ENCODE measurements at places on chromosomes 12 and 14. TPM values are rescaled to one million over a fixed set of nuclear protein-coding genes. Genes with fewer than 3 reads are reported as not detected.

Gene NXPH4
- not detected for total RNA-seq

- H3K36me3 ChIP-seq: no peaks in the 10 kb centered on the region
- H3K27ac ChIP-seq: no peak overlapping the region
- no peak for DNase-seq
Observed at GRCh38 chr12:127300753-127301152, 966.2 kb upstream of the TMEM132C start.

GRCh38 chr14:34691206-34691605 is 23.2 kb downstream of the CFL2 start:
- no peak overlapping the region for H3K4me3 ChIP-seq
- no peaks in the 10 kb centered on the region for H3K36me3 ChIP-seq
- H3K27me3 ChIP-seq: no peaks in the 10 kb centered on the region

Gene SYCP3
- 0.26 TPM for total RNA-seq

Gene ANKRD13A
- total RNA-seq: 99.2 TPM

Measured in spleen (tissue), 13 donors.